Heart left ventricle (tissue), 16 donors: ENCODE measurements at places on chromosomes 2 and 18.

DNA sequence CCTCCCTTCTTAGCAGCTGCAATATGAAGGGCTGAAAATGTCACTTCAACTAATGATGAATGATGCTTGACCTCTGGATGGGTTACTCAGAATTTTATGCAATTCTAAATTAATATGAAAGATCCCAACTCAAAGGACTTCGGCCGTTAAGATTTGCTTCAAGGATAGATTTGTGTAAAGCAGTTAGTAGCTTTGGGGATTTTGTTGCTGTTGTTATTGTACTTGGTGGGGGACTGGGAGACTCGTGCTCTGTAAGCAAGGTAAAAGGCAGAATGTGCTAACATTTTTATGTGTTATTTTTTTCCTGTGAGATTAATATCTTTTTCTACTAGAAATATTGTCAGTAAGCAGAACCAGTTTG, 478.8 kb downstream of the ARHGAP15 start:
- no peak for DNase-seq

GRCh38 chr2:21015281-21015645, 28.6 kb downstream of the APOB start:
- DNase-seq, result no peak

DNA sequence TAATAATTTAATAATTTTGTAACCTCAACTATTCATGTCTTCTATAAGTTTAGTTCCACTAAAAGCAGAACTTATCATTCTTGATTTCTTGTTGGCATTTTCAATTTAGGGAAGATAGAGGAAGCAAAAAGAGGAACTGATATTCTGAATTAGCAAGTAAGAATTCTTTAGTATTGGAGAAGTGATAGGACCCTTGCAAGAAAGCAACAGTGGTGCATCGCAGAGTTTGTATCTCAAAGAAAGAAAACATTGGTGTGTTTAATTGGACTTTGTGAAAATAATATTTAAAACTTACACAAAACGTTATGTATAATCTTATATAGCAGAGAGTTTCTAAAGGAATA, 36.5 kb upstream of the TNFRSF11A start:
- DNase-seq, result no peak

DNA sequence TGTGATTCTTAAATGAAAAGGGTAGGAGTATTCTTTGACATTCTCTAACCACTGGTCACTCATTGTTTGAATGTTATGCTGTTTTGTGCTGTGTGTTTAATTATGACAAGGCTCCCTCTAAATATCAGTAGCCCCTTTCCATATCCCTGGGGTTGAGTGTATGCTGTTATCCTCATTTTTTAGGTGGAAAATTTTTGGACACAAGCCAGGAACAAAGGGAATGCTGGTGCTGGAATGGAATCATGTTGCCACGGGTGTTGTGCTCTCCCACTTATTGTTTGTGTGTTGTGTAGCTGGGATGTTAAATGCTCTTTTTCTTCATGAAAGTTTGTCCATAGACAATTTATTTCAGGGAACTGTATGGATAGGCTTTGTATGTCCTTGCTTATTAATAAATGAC, 43.3 kb downstream of the ZNF532 start:
- no peak for DNase-seq

DNA sequence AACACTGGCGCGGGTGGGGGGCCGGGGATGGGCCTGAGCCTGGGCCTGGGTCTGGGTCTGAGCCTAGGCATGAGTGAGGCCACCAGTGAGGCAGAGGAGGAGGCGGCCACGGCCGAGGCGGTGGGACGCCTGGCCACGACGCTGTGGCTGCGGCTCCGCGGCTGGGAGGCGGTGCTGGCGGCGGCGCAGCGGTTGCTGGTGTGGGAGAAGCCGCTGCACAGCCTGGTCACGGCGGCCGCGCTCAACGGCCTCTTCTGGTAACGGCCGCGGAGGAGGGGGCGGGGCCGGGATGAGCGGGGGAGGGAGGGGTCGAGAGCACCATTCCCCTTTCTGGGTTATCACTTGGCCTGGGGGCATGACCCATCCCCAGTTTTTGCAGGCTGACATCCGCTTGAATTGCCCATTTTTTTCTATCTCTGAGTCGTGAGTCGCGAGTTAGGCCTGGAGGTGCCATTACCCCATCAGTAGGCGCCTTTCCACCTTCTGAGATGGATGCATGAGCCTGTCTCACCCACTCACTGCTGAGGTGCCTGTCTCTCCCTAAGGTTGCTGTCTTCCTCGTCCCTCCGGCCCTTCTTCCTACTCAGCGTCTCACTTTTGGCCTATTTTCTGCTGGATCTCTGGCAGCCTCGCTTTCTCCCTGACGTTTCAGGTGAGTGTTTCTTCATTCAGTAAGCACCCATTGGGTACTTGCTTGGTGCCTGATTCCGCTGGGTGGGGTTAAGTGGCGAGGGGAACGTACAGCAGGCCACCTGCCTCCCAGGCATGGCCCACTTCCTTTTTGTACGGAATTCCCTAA, 501 bp downstream of the RETREG2 start:
- peak; percentile 62 for DNase-seq
